Heart left ventricle (tissue), 16 donors: ENCODE measurements at places on chromosomes 12 and 14.

DNA sequence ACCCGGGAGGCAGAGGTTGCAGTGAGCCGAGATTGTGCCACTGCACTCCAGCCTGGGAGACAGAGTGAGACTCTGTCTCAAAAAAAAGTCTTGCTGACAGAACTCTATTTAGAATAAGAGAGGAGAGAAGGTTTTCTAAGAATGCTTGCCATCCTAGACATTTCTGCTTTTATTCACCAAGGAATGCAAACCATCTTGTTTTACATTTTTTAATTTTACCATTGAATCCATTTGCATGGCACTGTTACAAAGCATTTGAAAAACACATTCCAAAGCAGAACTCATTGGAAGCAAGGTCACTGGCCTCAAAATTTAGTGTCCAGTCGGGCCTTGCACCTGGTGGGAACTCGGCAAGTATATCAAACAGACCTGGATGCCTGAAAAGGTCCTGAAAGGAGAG is 44.2 kb upstream of the RASSF3 start:
- peaks cover 9% of the 10 kb centered on the region for H3K4me1 ChIP-seq
- DNase-seq: no peak
- no peak overlapping the region for H3K4me3 ChIP-seq
- no peaks in the 10 kb centered on the region for H3K27me3 ChIP-seq

- H3K27ac ChIP-seq: no peak overlapping the region
- no peak overlapping the region for H3K4me3 ChIP-seq
- no peak for DNase-seq
- H3K27me3 ChIP-seq: no peaks in the 10 kb centered on the region
- H3K4me1 ChIP-seq: no peaks in the 10 kb centered on the region
- no peaks in the 10 kb centered on the region for H3K36me3 ChIP-seq
Measured at GRCh38 chr12:68098939-68099338, 60.6 kb downstream of the IFNG start.

DNA sequence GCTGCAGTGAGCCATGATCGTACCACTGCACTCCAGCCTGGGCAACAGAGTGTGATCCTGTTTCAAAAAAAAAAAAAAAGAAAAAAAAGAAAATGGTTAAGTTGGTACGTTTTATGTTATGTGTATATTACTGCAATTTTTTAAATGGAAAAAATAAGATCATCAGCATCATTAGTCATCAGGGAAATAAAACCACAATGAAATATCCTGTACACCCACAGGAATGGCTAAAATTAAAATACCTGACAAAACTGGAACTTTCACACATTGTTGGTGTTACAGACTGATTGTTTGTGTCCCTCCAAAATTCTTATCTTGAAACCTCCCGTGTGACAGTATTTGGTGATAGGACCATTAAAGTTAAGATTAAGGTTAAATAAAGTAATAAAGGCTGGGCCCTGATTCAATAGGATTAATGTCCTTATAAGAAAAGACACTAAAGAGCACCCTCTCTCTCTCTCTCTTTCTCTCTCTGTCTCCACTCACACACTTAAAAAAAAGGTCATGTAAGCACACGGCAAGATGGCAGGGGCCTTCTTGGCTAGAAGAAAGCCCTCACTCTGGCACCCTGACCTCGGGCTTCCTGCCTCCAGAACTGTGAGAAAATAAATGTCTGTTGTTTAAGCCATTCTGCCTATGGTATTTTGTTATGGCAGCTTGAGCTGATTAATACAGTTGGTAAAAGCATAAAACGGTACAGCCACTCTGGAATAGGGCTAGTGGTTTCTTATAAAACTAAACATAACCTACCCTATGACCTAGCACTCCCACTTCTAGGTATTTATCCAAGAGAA is 48.3 kb upstream of the ZFP36L1 start:
- H3K4me1 ChIP-seq: peaks cover 4% of the 10 kb centered on the region
- no peak overlapping the region for H3K27ac ChIP-seq
- no peak for DNase-seq

GRCh38 chr12:49776413-49776812 is 35.1 kb downstream of the TMBIM6 start:
- peak; percentile 52 for DNase-seq
- no peaks in the 10 kb centered on the region for H3K36me3 ChIP-seq
- H3K27ac ChIP-seq: no peak overlapping the region
- no peaks in the 10 kb centered on the region for H3K27me3 ChIP-seq
- no peak overlapping the region for H3K4me3 ChIP-seq

DNA sequence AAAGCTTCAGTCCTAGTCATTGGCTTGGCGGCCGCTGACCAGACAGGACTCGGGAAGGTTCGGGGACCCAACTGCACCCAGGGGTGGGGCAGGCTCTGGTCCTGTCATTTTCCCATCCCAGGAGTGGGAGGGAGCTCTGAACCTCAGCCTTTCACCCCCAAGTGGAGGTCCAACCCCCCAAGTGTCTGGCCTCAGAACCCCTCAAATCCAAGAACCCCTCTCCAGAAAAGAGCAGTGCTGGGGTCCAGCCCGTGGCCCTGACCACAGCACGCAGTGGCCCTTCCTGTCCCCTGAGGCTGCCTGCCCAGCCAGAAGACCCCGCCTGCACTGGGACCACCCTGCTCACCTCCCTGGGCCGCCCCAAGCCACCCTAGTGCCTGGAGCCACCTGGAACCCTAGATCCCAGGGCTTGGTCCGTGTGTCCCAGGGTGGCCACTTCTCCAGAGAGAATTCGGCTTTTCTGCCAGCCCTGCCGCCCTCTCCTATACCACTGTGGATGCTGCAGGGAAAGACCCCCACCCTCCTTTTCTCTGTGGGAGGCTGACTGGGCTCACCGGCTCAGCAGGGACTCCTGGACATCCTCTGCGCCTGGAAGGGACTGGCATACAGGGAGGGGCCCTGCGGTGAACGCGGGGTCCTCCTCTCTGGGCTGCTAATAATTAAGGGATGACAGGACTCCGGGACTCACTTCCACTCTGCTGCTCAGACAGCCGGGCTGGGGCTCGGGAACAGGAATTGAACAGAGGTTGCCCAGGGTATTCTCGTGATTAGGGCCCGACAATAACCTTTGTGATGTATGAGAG is 326.9 kb upstream of the SFSWAP start:
- H3K4me3 ChIP-seq: no peak overlapping the region
- H3K27ac ChIP-seq: no peak overlapping the region
- H3K27me3 ChIP-seq: peaks cover 16% of the 10 kb centered on the region
- no peaks in the 10 kb centered on the region for H3K36me3 ChIP-seq
- H3K4me1 ChIP-seq: no peaks in the 10 kb centered on the region

- peaks cover 60% of the 10 kb centered on the region for H3K4me1 ChIP-seq
- peak overlapping the region; percentile 88 for H3K27ac ChIP-seq
- H3K27me3 ChIP-seq: no peaks in the 10 kb centered on the region
Measured at GRCh38 chr12:47752552-47752951, 6.1 kb downstream of the RAPGEF3 start.

GRCh38 chr14:99156090-99156425 is 115.9 kb downstream of the BCL11B start:
- no peak overlapping the region for H3K4me3 ChIP-seq
- H3K27ac ChIP-seq: no peak overlapping the region
- no peaks in the 10 kb centered on the region for H3K36me3 ChIP-seq

- DNase-seq: no peak
- no peaks in the 10 kb centered on the region for H3K4me1 ChIP-seq
- no peak overlapping the region for H3K27ac ChIP-seq
- H3K36me3 ChIP-seq: no peaks in the 10 kb centered on the region
Measured at GRCh38 chr12:46579474-46579873, 206.9 kb upstream of the SLC38A2 start.

DNA sequence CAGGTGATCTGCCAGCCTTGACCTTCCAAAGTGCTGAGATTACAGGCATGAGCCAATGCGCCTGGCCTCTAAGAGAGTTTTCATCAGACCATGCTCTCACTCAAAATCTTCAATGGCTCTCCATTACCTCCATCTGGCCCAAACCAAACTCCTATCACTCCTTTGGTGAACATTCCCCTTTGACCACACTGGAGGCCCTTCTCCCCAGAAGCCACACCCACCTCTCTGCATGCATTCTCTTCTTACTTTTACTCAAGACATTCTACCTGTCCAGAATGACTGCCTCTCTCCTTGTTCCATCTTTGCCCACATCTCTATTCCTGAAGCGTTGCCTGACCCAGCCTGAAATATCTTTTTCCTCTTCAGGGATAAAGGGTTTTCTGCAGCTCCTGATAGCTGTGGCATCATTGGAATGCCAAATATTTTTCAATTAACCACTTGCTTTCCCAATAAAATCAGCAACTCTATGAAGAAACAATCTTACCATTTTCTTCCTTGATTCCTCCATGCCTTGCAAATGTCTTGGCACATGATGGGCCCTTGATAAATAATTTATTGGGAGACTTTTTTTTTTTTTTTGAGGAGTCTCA is 15.5 kb downstream of the PLEK2 start:
- H3K36me3 ChIP-seq: no peaks in the 10 kb centered on the region
- no peaks in the 10 kb centered on the region for H3K27me3 ChIP-seq
- DNase-seq: no peak

DNA sequence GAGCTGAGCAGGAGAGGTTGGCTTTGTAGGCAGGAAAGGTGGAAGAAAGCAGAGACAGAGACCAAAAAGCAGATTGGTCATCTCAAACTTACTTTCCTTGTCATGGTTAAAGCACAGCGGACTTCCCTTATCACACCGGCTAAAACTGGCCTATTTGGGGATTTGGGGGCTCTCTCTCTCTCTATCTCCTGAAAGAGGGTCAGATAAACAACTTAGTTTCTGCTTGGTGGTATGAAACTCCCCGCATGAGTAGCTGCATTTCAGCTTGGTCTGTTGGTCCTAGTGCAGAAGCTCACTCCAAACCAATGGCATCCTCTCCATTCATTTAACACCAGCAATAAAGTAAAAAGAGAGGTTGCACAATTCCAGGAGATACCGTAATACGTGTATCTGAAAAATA is 57.1 kb downstream of the TNFAIP2 start:
- H3K27me3 ChIP-seq: no peaks in the 10 kb centered on the region
- no peaks in the 10 kb centered on the region for H3K4me1 ChIP-seq
- H3K27ac ChIP-seq: no peak overlapping the region

DNA sequence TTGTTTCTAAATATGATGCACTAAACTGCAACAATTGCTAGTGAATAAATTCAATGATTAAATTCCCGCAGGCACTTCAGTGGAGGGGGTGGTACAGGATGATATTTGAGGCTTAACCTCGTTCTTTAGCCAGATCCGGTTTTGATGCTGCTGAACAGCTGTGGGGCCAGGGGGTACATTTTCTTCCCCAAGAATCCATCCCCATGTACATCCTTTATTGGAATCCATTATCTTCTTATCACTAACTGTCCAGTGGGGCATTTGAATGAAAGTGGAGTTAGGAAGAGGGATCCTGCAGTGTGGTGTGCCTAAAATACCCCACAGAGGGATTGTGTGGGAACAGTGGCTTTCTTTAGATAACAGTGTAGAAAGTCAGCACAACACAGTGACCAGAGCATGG is 45.2 kb upstream of the OASL start:
- H3K36me3 ChIP-seq: no peaks in the 10 kb centered on the region
- H3K4me1 ChIP-seq: peaks cover 7% of the 10 kb centered on the region
- H3K4me3 ChIP-seq: no peak overlapping the region
- no peak overlapping the region for H3K27ac ChIP-seq
- no peaks in the 10 kb centered on the region for H3K27me3 ChIP-seq
